Hippocampal formation (tissue), 2 donors: ENCODE measurements at places on chromosomes 6 and 20.

DNA sequence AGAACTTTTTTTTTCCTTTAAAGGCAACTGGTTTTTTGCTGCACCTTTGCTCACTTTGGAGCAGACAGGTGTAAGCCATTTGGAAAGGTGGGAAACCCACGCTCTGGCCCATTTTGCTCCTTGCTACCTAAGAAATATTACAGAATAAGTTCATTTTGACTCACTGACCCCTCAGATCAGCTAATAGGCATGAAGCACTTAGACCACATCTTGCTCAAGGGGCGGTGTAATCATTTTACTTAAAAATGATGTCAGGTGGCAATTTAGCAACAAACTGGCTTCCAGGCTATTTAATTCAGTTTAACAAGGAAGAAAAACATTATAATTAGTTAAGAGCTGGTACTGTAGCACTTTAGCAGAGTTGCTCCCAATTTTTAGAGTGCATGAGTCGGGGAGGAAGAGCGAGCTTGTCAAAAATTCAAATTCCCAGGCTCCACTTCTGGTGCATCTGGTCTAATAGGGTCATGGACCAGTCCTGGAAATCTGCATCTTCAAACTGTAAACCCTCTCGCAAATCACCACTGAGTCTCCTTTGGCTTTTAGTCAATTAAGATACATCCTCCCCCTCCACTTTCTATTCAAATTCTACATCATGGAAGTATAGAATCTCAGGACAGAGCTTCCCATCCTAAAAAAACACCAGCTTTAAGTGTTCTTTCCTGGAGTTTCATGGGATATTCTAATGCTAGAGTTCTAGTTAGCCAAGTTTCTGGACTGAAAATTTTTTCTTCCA is 38.2 kb downstream of the JAG1 start:
- no peak for DNase-seq

DNA sequence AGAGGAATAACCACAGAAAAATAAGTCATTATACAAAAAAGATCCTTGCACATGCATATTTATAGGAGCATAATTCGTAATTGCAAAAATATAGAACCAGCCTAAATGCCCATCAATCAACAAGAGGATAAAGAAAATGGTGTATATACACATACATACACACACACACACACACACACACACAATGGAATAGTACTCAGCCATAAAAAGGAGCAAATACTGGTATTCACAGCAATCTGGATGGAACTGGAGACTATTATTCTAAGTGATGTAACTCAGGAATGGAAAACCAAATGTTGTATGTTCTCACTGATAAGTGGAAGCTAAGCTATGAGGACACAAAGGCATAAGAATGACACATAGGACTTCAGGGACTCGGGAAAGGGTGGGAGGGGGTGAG is 1.9 kb upstream of the KIAA1586 start:
- DNase-seq, result no peak

- DNase-seq, result no peak
Observed at GRCh38 chr6:90083891-90084290, 189.6 kb downstream of the GJA10 start.

GRCh38 chr6:161200610-161201370 is 73.1 kb downstream of the AGPAT4 start:
- DNase-seq, result no peak

GRCh38 chr6:133248241-133249001 is 7.3 kb downstream of the EYA4 start:
- DNase-seq, result no peak

DNA sequence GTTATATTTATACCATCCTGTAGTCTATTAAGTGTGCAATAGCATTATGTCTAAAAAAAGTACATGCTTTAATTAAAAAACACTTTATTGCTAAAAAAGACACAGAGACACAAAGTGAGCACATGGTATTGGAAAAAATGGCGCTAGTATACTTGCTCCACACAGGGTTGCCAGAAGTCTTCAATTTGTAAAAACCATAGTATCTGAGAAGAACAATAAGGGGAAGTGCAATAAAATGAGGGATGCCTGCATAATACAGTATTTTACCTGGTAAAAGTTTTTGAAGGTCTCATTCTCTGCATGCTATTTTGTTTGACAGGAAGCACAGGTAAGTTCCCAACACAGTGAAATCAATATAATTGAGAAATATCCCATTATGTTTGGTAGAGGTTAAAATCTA is 1.6 kb downstream of the NOX3 start:
- DNase-seq, result no peak

DNA sequence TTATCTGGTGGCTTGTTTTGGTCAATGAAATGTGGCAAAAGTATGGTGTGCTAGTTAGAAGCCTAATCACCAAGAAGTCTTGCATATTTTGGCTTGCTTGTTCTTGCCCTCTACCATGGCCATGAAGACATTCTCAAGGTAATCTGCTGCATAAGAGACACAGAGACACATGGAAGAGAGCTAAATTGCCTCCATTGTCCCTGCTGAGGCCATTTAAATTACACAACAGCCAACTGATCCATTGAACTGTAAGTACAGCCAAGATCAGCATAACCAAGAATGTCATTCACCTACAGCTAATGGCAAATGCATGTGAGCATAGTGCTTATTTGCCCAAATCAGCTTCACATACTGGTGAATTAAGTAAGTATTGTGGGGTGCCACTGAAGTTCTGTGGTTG is 603.8 kb downstream of the FRK start:
- DNase-seq, result no peak

DNA sequence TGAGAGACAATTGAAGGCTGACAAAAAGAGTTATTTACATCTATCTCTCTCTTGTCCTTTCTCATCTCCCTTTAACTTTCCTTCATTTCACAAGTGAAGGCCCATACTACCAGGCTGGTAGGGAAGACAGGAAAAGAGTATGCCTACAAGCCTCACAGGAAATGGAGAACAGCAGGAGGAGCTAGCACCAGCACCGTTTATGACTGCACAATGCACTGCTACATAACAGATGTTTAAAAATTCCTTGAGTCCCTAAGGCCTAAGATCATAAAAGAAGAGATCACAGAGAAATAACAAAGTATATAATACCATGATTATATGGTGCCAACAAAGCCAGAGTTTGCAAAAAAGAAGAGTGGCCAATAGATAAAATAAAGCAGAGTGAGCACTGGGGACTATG is 194.8 kb downstream of the UNC5CL start:
- no peak for DNase-seq

DNA sequence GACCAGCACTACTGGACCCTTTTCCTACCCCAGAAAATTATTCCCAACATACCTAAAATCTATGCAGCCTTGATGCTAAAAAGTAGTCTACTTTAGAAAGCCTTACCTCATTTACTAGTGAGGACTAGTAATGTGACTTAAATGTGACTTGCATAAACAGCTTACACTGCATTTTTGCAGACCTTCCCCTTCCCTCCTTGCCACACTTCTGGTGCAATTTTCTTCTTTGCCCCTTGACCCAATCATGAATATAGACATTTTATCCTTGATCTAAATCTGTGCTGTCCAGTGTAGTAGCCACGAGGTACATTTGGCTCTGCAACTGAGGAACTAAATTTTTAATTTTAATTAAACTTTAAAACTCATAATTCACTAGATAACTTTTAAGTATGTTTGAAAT is 7.0 kb upstream of the ZKSCAN8 start:
- DNase-seq, result no peak

GRCh38 chr6:67563671-67564070 is 1071.4 kb upstream of the ADGRB3 start:
- no peak for DNase-seq

DNA sequence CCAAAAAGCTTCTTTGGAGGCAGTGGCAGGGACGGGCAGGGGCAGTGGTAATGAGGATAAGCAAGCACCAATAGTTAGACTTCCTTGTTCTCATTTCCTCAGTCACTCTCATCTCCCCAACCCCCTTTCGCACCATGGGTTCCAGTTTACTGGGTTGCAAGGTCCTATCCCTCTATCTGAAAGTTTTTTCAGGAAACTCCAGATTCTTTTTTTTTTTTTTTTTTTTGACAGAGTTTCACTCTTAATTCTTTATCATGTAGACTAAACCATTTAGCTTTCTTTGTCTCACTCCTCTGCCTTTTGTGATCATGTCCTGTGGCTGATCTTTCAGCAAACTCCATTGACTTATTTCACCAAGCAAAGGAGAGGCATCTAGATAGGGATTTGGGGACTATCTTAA is 51.4 kb upstream of the GMDS start:
- no peak for DNase-seq

DNA sequence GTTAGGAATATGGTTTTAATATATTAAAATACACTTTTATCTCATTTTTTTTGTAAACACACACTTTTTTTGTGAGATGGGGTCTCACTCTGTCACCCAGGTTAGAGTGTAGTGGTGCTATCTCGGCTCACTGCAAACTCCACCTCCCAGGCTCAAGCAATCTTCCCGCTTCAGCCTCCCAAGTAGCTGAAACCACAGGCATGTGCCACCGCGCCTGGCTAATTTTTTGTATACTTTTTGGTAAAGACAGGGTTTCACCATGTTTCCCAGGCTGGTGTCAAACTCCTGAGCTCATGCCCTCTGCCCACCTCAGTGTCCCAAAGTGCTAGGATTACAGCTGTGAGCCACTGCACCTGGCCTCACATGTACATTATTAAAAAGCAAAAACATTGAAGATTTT is 10.8 kb downstream of the IPCEF1 start:
- DNase-seq, result no peak

- no peak for DNase-seq
Observed at GRCh38 chr20:38680500-38681306, 43.6 kb upstream of the SLC32A1 start.

- no peak for DNase-seq
Observed at GRCh38 chr6:54899986-54900385, 53.4 kb downstream of the FAM83B start.

DNA sequence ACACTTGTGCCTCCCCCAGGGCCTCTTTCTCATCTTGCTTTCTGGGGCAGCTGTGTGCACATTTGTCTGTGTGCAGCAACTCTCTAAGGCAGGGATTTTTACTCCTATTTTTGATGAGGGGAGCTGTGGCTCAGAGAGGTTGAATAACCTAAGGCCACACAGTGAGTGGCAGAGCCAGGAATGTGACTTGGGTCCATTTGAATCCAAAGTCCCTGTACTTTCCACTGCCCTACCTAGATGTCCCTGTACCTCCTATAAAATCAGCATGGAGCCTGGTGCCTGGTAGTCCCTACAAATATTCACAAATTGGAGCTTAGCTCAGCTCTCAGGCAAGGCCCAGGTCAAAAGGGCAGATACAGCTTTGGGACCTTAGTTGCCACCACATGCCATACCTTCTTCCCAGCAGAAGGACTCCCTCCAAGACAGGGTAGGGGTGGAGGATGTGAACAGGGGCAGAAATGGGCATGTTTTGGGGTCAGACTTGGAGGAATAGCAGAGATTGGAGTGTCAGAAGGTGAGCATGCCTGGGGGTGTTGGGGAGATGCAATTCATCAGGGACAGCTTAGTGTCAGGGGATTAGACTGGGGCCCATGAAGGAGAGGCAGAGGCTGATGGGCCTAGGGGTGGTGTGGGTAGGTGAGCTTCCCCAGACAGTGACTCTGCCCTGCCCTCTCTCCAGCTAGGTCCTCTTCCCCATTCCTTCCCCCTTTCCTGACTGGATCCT is 4.1 kb upstream of the VEGFA start:
- no peak for DNase-seq

DNA sequence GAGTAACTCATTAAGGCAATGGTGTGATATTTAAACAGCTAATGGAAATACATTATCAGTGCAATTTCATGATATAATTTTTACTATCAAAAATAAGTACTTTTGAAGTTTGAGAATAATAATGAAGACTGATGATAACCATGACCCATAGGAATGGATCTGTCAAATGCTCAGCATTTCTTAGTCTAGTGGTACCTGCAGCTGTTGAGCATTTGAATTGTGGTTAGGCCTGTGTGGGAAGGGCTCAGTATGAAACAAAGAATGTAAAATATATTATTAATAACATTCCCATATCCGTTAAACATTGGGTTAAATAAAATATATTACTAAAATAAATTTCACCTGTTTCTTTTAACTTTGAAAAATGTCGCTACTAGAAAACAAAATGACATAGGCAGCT is 173.0 kb downstream of the PHF3 start:
- no peak for DNase-seq

GRCh38 chr20:38032585-38033329 is 499 bp downstream of the TTI1 start:
- no peak for DNase-seq

DNA sequence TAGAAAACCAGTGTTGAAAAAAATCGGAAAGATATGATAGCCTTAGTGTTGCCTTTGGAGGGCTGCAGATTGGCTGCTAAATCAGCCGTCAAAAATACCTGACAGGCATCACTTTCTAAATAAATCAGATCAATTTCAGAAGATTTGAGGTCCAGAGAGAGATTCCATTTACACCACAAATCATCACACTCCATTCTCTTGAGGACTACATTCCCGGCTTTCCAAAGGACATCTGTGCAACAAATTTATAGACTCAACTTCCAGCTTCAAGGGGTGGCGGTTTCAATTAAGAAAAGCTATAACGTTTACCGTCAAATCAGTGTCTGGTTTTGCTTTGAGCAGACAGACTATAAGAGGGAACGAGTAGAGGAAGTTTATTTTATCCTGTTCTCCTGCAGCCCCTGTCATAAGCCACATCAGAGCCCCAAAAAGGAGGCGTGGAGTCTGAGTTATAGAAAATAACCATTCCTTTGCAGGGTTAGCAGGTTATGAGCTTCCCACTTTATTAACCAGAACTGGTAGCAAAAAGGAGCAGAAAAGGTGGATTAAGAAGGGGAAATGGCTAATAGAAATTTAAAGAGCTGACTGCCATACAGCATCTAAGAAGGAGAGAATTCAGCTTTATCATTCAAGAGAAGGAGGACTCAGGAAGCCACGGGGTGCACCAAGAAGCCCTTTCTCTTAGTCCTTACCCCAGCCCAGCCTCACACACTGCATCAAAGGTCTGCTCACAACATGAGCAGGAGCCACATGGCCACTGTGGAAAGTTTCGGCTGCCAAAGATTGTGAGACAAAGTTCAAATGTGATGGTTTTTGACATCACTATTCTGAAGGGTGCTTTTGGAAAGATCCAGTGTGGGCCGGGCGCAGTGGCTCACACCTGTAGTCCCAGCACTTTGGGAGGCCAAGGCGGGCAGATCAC is 12.9 kb upstream of the UQCC2 start:
- DNase-seq, result no peak

DNA sequence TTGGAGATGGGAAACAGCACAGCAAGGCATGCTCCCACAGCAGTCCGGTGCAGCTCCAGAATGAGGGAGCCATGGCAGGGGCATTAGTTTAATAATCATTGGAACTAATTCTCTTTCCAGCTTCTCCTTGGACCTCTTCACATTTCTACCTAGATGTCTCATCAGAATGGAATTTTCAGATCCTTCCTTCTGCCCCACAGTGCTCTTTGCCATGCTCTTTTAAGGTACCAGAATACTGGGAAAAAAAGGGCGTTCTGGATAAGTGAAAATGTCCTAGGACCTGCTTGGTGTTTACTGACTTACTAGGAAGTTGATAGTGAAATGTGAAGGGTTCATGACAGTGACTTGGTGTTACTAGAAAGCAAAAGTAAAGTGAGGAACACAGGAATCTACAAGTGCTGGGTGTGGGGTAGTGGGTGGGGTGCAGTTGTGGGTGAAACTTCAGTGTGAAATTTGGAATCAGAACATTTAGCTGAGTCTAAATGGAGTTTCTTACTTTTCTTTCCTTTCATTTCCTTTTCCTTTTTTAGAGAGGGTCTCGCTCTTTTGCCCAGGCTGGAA is 207.1 kb downstream of the ARID1B start:
- DNase-seq, result no peak
